ENCODE measurements at places on chromosomes 16 and 17.

DNA sequence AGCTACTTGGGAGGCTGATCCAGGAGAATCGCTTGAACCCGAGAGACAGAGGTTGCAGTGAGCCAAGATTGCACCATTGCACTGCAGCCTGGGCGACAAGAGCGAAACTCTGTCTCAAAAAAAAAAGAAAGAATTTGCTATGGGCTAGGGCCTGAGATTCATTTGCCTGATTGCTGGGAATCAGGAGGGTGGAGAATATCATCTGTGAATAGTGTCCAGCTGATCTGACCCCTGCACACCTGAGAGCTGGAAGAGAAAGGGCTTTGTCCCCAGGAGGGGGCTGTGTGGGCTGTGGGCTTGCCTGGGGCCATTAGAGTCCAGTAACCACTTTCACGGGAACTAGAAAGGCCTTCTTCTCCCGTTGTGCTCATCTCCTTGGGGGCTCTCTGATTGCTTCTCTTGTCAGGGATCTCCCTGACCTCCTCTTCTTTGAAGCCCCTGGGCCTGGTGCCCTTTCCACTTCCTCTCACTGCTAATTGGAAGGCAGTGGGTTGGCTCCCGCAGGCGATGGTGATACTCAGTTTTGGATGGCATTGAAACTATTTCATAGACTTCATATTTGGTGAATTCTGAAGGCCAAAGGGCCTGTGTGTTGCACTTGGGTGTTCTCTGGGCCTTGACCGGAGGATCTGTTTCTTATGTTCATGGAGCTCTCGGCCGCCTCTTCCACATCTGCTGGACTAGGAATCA is 66.1 kb upstream of the NFAT5 start:
- H3K27me3 ChIP-seq, result no peaks in the 10 kb centered on the region
- no peaks in the 10 kb centered on the region for H3K36me3 ChIP-seq
- no peaks in the 10 kb centered on the region for H3K4me1 ChIP-seq

DNA sequence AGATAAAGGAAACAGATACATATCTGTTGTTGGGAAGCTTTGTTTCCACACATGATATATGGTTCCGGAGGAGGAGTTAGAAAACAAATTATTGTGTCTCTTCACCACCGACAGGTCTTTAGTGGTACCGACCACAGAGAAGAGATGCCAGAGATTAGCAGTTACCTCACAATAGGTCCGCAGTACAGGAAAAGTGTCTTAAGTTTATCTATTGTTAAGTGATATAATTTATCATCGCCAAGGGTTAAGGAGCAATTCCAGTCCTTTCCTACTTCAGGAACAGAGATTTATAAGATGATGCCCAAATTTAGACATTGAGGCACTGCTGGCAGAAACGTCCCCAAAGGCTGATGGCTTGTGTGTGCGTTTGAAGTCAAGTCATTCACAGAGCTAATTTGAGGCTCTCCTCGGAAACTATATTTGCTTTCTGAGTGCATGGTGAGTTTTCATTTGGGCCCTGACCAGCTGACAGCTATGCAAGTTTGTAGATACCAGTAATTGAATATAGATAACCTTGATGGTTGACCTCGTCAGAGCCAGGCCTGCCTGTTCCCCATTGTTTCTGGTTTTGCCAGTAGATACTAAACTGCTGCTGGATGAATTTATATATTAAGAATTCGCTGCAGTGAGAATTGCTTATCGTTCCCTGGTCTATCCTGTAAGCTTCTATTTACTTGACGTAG is 196.4 kb upstream of the IRX3 start:
- peak; percentile 37 for DNase-seq
- no peaks in the 10 kb centered on the region for H3K36me3 ChIP-seq
- H3K4me3 ChIP-seq, result no peak overlapping the region
- H3K27me3 ChIP-seq, result no peaks in the 10 kb centered on the region
- peak overlapping the region; percentile 10 for H3K27ac ChIP-seq

DNA sequence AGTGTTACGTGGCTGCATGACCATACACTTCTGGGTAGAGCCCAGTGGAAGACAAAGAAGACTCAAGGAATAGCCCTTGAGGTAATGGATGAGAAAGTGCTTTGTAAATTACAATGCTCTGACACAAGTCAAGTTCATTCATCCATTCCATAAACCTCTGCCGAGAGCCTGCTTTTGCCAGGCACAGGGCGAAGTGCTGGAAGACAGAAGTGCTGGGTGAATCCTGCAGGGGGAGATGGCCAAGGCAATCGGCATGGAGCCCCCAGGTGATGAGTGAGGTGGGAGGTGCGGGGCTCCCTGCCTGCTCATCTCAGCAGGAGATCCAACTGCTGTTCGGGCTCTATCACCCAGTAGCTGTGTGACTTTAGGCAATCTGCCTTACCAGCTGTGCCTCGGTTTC is 2.8 kb upstream of the SOCS3 start:
- H3K27me3 ChIP-seq, result peaks cover 16% of the 10 kb centered on the region
- no peak overlapping the region for H3K4me3 ChIP-seq
- peaks cover 9% of the 10 kb centered on the region for H3K36me3 ChIP-seq
- H3K4me1 ChIP-seq, result peaks cover 19% of the 10 kb centered on the region
- no peak for DNase-seq
- no peak overlapping the region for H3K27ac ChIP-seq

- H3K27ac ChIP-seq, result no peak overlapping the region
- no peak overlapping the region for H3K4me3 ChIP-seq
- H3K4me1 ChIP-seq, result peaks cover 5% of the 10 kb centered on the region
- H3K27me3 ChIP-seq, result no peaks in the 10 kb centered on the region
- no peak for DNase-seq
- no peaks in the 10 kb centered on the region for H3K36me3 ChIP-seq
Measured at GRCh38 chr17:2844416-2844815, 48.2 kb downstream of the RAP1GAP2 start.

GRCh38 chr16:3099732-3100499 is 822 bp upstream of the ZSCAN10 start:
- no peak overlapping the region for H3K27ac ChIP-seq
- peak overlapping the region; percentile 26 for H3K4me3 ChIP-seq
- DNase-seq, result peak; percentile 98
- peaks cover 16% of the 10 kb centered on the region for H3K4me1 ChIP-seq
- no peaks in the 10 kb centered on the region for H3K27me3 ChIP-seq
- H3K36me3 ChIP-seq, result no peaks in the 10 kb centered on the region

- H3K4me1 ChIP-seq, result no peaks in the 10 kb centered on the region
- no peak overlapping the region for H3K4me3 ChIP-seq
- H3K36me3 ChIP-seq, result no peaks in the 10 kb centered on the region
- H3K27me3 ChIP-seq, result no peaks in the 10 kb centered on the region
- no peak overlapping the region for H3K27ac ChIP-seq
Measured at GRCh38 chr17:12773153-12773552, 16.1 kb upstream of the ARHGAP44 start.

DNA sequence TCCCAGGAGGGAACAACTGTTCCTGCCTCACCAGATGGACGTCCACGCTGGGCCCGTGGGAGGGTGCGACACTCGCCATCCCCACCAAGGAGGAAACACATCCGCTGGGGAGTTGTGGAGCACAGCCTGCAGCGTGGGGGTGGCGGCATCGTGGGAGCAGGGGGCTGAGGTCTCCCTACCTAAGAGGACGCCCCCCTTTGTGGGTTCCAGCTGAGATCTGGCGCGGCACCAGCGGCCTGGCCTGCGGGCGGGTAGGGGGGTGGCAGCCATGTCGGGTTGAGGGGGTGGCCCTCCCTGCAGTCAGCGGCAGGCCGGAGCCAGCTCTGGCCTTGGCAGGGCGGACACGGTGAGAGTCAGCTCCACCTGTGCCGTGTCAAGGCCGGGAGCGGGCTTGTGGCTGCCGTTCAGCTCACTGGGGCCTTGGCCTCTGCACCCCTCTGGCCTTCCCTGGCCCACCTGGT is 116.7 kb upstream of the CIBAR2 start:
- no peak for DNase-seq
- no peaks in the 10 kb centered on the region for H3K36me3 ChIP-seq
- H3K27ac ChIP-seq, result no peak overlapping the region
- H3K4me1 ChIP-seq, result peaks cover 6% of the 10 kb centered on the region
- no peaks in the 10 kb centered on the region for H3K27me3 ChIP-seq

- H3K27me3 ChIP-seq, result peaks cover 100% of the 10 kb centered on the region
- DNase-seq, result no peak
- peaks cover 6% of the 10 kb centered on the region for H3K36me3 ChIP-seq
Measured at GRCh38 chr17:61402073-61402541, 2.5 kb downstream of the TBX2 start.

DNA sequence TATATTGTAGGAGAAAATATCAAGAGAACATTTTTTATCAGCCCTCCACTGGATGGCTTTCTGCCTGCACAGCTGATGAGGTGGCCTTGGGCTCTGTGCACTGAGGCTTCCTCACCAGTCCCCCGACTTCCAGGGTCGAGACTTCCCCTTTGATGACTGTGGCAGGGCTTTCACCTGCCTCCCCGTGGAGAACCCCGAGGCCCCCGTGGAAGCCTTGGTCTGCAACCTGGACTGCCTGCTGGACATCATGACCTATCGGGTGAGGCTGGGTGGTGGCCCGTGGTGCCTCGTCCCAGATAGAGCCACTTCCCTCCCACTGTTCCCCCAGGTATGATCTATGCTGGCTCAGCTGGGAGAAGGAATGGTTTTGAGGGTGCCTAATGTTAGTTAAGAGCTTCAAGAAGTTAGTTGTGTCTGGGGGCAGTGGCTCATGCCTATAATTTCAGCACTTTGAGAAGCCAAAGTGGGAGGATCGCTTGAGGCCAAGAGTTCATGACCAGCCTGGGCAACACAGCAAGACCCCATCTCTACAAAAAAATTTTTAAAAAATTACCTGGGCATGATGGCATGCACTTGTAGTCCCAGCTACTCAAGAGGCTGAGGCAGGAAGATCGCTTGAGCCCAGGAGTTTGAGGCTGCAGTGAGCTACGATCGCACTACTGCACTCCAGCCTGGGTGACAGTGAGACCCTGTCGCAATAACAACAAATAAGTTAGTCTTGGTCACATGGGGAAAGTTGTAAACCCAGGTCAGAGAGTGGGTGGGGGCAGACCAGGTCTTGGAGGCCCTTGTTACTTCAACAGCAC is 11.8 kb downstream of the FCSK start:
- H3K4me1 ChIP-seq, result no peaks in the 10 kb centered on the region
- no peaks in the 10 kb centered on the region for H3K27me3 ChIP-seq
- no peak overlapping the region for H3K27ac ChIP-seq
- no peak overlapping the region for H3K4me3 ChIP-seq
- no peak for DNase-seq

DNA sequence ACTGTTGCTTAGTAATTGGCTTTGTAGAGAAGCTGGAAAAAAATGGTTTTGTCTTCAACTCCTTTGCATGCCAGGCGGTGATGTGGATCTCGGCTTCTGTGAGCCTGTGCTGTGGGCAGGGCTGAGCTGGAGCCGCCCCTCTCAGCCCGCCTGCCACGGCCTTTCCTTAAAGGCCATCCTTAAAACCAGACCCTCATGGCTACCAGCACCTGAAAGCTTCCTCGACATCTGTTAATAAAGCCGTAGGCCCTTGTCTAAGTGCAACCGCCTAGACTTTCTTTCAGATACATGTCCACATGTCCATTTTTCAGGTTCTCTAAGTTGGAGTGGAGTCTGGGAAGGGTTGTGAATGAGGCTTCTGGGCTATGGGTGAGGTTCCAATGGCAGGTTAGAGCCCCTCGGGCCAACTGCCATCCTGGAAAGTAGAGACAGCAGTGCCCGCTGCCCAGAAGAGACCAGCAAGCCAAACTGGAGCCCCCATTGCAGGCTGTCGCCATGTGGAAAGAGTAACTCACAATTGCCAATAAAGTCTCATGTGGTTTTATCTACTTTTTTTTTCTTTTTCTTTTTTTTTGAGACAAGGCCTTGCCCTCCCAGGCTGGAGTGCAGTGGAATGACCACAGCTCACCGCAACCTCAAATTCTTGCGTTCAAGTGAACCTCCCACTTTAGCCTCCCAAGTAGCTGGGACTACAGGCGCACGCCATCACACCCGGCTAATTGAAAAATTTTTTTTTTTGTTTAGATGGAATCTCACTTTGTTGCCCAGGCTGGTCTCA is 6.2 kb upstream of the TMEM235 start:
- DNase-seq, result no peak
- H3K27ac ChIP-seq, result no peak overlapping the region
- H3K36me3 ChIP-seq, result no peaks in the 10 kb centered on the region

GRCh38 chr17:7885367-7886226 is 3.0 kb upstream of the CHD3 start:
- DNase-seq, result peak; percentile 39
- H3K36me3 ChIP-seq, result peaks cover 3% of the 10 kb centered on the region
- H3K27me3 ChIP-seq, result no peaks in the 10 kb centered on the region
- peak overlapping the region; percentile 98 for H3K27ac ChIP-seq
- H3K4me3 ChIP-seq, result peak overlapping the region; percentile 93
- peaks cover 32% of the 10 kb centered on the region for H3K4me1 ChIP-seq

Data from stomach (tissue), 19 donors.